Ovary (tissue), 10 donors: ENCODE measurements at places on chromosomes 13 and 19. TPM values are rescaled to one million over a fixed set of nuclear protein-coding genes. Genes with fewer than 3 reads are reported as not detected.

- no peak for DNase-seq
These were observed 21.1 kb downstream of the CHERP start for GRCh38 chr19:16520986-16521624.

- DNase-seq = peak; percentile 46
These were observed 13.5 kb downstream of the ERVV-2 start for GRCh38 chr19:53057904-53058580.

DNA sequence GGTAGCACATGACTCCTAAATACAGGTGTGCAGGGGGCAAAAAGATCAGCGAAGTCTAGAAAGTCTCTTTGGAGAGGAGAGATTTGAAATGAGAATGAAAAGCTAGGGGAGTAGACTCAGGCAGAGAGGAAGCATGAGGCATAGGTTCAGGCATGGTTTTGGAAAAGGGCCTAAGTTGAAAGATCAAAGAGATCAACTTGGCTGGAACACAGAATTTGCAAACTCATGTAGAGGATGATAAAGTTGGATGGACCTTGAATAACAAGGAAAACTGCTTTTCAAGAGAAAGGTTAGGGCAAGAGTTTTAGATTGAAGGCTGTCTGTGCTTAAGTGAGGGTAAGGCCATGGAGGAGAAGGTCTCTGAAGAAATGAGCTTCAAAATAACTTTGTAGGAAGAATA, 47.4 kb upstream of the UBAC2 start:
- no peak for DNase-seq

- no peak for DNase-seq
These were observed 288.5 kb downstream of the NALCN start for GRCh38 chr13:101127741-101128353.

DNA sequence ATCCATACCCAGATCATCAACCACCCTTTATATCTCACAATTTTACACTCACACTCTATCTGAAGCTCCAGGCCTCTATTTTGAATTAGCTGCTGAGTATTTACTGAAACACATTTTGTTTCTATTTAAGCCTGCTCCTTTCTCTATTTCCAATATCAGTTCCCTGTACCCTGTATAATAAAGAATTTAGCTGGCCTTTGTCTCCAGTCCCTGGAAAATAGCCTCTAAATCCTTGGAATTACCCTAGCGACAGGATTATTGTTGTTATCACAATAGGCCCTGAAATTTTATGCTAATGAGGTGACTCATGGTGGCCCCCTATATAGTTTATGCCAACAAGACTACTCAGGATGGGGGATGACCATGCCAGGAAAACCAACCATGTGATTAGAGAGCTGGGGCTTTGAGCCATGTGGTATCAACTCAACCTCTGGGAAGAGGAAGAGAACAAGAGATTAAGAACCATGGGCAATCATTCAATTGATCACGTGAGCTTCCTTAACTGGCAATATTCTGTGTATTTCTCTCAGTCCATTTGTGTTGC, 72.7 kb downstream of the KATNAL1 start:
- no peak for DNase-seq

DNA sequence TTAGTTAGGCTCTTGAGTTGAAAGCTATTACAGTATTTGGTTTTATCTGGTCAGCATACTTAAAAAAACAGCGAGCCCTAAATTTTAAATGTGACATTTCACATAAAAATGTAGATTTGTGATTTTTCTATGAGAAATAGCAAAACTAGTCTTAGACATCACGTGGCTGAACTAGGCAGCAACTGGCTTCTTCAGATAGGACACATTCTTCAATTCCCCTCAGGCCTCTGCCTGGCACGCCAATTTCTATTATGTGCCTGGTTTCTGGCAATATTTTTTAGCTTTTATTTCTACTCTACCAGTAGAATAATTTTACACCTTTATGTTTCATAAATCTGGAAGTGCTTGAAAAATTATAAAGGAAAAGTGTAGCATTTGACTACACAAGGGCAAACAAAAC, 433.7 kb downstream of the DIAPH3 start:
- no peak for DNase-seq

DNA sequence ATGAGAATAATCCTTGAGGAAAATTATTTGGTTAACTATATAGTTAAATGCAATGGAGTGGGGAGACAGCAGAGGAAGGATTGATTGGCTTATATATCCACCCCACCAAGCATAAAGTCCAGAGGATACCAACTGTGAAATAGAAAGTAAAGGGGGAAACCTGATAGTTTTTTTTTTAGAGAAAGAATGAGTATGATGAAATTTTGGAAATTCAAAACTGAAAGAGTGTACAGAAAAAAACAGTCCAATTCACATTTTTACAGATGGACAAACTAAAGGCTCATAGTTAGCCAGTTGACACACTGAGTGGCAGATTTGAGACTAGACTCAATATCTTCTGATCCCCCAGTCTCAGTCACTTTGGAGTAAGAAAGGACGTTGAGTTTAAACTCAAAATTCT, 51.1 kb downstream of the FNDC3A start:
- no peak for DNase-seq

The VRK3 gene
- total RNA-seq = 30.8 TPM

The CHST8 gene
- 0.98 TPM for total RNA-seq

The ZNF790 gene
- 7.5 TPM for total RNA-seq

The PSG11 gene
- not detected for total RNA-seq

The PLEKHA4 gene
- 96.5 TPM for total RNA-seq

The ONECUT3 gene
- not detected for total RNA-seq
